Right renal cortex interstitium (tissue), 3 donors: ENCODE measurements at places on chromosomes 5 and 9. TPM values are rescaled to one million over a fixed set of nuclear protein-coding genes. Genes with fewer than 3 reads are reported as not detected.

PRSS3 gene
- 1.1 TPM for polyA plus RNA-seq

PCDHB10 gene
- polyA plus RNA-seq: 5.6 TPM

CDKN2A gene
- not detected for polyA plus RNA-seq

RGP1 gene
- 29.0 TPM for polyA plus RNA-seq

ANKRD34B gene
- polyA plus RNA-seq: 0.26 TPM
